ENCODE measurements at places on chromosomes 5 and 9.

DNA sequence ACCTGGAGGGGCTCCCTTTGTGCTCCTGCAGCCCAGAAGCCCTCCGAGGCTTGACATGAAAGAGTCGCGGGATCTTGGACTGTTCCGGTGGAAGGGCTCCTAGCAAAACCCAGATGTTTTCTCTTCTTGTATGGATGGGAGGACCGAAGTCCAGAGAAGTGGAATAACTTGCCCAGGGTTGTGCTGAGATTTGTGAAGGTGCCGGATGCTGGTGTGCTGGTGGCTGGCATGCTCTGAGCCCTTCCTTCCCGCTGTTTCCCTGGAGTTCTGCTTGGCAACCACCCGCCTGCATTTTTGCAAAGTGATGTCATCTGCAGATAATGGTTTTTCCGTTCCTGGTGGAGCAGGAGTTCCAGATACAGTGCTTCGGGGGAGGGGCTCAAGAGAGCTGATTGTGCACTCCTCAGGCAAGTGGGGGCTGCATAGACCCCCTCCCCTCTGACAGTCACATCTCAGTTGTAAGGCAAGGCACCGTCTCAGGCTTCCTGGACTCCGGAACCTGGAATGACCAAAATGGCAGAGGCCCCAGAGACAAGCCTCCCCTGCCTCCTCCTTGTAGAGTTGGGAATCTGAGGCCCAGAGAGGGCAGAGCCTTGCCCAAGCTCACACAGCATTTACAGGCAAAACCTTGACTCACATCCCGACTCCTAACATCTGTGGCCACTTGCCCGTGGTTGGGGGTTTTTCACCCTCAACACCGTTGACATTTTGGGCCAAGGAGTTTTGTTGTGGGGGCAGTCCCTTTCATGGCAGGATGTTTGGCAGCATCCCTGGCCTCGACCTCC lies 157.0 kb downstream of the RGS3 start:
- H3K27ac ChIP-seq = no peak overlapping the region
- DNase-seq = no peak
- no peaks in the 10 kb centered on the region for H3K36me3 ChIP-seq
- no peaks in the 10 kb centered on the region for H3K4me1 ChIP-seq
- H3K4me3 ChIP-seq = no peak overlapping the region
- H3K27me3 ChIP-seq = no peaks in the 10 kb centered on the region

GRCh38 chr5:127922603-127923002 lies 161.0 kb upstream of the SLC12A2 start:
- no peak overlapping the region for H3K4me3 ChIP-seq
- H3K27me3 ChIP-seq = no peaks in the 10 kb centered on the region
- H3K36me3 ChIP-seq = no peaks in the 10 kb centered on the region
- no peak overlapping the region for H3K27ac ChIP-seq
- H3K4me1 ChIP-seq = no peaks in the 10 kb centered on the region

DNA sequence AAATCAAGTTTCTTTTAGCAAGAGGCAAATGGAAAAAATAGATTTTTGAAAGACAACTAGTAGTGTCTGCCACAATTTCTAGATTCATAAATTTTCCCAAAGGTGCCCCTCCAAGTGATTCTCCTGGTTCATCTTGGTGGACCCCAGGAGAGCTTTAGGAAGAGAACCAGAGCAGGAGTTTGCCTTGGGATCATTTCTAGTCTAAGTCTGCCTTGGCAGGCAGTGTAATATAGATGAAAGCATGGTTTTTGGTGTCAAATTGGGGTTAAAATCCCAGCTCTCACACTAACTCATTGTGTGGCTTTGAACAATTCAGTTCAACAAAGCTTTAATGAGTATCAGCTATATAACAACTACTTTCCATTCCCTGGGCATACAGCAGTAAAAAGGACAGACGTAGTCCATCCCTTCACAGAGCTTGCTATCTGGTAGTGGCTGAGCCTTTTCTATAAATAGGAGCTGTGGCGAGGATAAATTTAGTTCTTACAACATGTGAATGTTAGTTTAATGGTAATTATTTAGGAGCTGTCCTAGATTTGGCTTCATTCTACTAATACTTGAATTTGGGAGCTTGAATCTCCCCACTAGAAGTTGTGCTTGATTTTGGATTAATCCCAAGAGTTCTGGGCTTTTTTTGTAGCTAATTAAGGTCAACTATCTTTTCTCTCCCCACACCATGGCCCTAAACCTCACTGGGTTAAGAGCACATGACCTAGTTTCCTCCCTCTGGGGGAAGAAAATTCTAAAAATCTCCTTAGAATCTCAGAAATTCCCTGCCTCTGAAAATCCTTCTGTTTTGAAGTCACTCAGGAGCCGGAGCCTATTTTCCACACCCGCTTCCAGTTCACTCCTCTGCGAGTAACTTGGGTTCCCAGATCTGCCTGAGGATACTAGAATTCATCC lies 197.8 kb downstream of the PCSK1 start:
- H3K36me3 ChIP-seq = no peaks in the 10 kb centered on the region
- no peaks in the 10 kb centered on the region for H3K27me3 ChIP-seq
- no peak for DNase-seq
- H3K4me3 ChIP-seq = no peak overlapping the region
- H3K27ac ChIP-seq = no peak overlapping the region

- H3K27me3 ChIP-seq = no peaks in the 10 kb centered on the region
- no peak overlapping the region for H3K4me3 ChIP-seq
- no peaks in the 10 kb centered on the region for H3K4me1 ChIP-seq
- H3K27ac ChIP-seq = no peak overlapping the region
Measured at GRCh38 chr9:132752877-132753592, 82.8 kb downstream of the GTF3C4 start.

- H3K36me3 ChIP-seq = peaks cover 62% of the 10 kb centered on the region
- DNase-seq = no peak
- H3K27me3 ChIP-seq = no peaks in the 10 kb centered on the region
Measured at GRCh38 chr5:69105996-69106906, 12.4 kb downstream of the SLC30A5 start.

DNA sequence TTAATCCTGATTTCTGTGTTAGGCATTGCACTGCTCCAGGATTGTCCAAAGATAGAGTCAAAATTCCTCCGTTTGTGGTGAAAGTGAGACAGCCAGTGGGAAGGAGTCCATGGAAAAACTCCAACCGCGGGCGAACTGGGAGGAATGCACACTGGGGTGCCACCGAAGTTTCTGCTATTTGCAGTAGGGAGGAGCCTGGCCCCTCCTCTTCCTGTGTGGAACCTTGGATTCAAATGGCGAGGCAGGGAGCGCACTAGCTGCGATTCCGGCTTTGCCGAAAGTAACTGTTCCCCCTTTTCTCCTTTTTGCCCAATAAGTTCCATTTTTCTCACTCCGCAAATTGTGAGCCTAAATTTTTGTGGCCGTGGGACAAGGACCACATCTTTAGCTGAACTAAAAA lies 9.3 kb downstream of the BAAT start:
- no peaks in the 10 kb centered on the region for H3K36me3 ChIP-seq
- H3K4me1 ChIP-seq = no peaks in the 10 kb centered on the region
- H3K27me3 ChIP-seq = peaks cover 3% of the 10 kb centered on the region
- no peak overlapping the region for H3K27ac ChIP-seq
- DNase-seq = no peak

GRCh38 chr9:91116711-91117110 lies 245.0 kb downstream of the AUH start:
- H3K27me3 ChIP-seq = no peaks in the 10 kb centered on the region
- H3K27ac ChIP-seq = no peak overlapping the region
- peaks cover 2% of the 10 kb centered on the region for H3K4me1 ChIP-seq
- H3K36me3 ChIP-seq = no peaks in the 10 kb centered on the region

DNA sequence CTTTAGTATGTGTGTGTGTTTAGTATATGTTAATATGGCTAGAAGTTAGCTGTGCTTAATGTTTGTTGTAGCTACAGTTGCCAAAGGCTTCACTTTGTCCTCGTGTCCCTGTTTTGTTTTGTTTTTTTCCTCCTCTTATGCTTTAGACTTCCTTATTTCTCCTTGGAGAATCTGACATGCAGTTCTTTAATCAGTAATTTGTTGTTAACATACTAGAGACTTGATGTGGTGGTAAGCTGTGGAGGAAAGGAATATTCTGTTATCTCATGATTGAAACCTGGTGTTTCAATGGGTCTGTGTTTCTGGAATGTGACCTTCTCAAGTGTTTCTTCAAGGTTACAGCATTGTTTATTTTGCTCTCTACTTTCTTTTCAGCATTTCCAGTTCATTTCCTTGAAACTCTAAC lies 515.6 kb upstream of the ST8SIA4 start:
- DNase-seq = no peak
- no peaks in the 10 kb centered on the region for H3K36me3 ChIP-seq
- no peaks in the 10 kb centered on the region for H3K4me1 ChIP-seq
- H3K4me3 ChIP-seq = no peak overlapping the region
- no peak overlapping the region for H3K27ac ChIP-seq

GRCh38 chr9:6917162-6917561 lies 159.4 kb downstream of the KDM4C start:
- H3K4me3 ChIP-seq = no peak overlapping the region
- H3K4me1 ChIP-seq = no peaks in the 10 kb centered on the region

DNA sequence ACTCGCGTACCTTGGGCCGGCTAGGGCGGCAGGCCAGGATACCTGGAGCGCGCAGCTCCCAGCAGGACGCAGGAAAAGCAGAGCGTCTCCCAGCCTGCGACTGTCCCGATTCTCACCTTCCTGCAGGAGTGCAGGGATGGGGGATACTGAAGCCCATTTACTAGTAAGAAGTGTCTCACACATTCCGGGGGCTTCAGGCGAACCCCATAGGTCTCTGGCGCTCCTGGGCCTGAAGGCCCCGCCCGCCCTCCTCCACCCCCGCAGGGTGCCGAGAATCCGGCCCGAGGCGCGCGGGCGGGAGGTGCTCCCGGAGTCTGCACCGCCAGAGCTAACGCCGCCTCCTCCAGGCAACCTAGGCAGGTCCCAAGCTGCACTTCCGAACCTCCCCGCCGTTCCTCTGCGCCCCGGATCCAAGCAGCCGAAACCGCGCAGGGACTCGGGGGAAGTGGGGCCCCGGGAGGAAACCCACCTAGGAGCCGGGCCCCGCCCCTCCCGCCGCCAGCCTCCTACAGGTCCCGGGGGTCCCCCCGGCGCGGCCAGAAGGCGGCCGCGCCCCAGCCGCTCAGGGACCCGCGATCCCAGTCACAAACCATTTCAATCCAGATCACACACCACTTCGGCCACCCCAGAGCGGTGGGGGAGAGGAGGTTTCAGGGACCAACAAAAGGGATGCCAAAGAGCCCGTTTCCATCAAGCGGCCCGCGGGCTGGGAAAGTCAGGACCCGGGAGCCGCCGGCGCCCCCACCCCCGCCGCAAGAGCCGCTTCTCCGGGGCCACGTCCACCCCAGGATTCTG lies 1.2 kb downstream of the ROR2 start:
- no peak overlapping the region for H3K4me3 ChIP-seq
- H3K27ac ChIP-seq = no peak overlapping the region
- no peak for DNase-seq
- H3K36me3 ChIP-seq = no peaks in the 10 kb centered on the region
- no peaks in the 10 kb centered on the region for H3K4me1 ChIP-seq

DNA sequence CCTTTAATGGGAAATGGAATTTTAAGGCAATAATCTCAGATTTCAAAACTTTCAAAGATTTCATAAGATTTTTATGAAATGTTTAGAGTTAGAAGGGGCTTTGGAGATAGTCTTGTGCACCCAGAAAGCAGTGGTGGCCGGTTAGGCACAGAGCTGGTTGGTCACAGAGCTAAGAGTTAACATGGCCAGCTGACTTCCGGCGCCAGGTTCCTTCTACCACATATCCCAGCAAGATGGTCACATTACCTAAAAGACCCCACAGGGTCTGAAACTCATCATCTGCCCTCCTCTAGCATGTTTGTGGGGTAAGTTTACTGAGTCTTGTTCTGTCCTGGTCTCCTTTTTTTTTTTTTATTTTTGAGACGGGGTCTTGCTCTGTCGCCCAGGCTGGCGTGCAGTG lies 19.3 kb downstream of the QRFP start:
- H3K4me3 ChIP-seq = no peak overlapping the region
- no peak for DNase-seq
- no peaks in the 10 kb centered on the region for H3K4me1 ChIP-seq
- peaks cover 68% of the 10 kb centered on the region for H3K36me3 ChIP-seq
- no peak overlapping the region for H3K27ac ChIP-seq

DNA sequence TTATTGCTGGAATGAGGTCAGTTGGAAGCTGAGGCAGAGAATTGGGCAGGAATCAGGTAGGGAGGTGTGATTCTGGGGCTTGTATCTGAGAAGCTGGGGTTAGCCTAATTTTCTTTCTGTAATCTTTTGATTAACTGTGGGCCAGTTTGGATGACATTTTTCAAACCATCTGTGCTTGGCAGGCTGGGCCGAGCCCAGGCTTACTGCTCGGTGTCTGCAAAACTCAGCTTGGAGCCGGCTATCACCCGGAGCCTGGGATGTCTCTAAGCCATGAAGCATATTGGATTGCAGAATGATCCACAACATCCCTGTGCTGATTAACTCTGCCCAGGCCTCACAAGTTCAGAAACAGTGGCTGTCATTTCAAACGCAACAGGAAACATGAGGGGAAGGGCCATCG lies 26.5 kb downstream of the KCNMB1 start:
- no peaks in the 10 kb centered on the region for H3K4me1 ChIP-seq
- no peaks in the 10 kb centered on the region for H3K27me3 ChIP-seq
- H3K36me3 ChIP-seq = no peaks in the 10 kb centered on the region
- H3K4me3 ChIP-seq = no peak overlapping the region

DNA sequence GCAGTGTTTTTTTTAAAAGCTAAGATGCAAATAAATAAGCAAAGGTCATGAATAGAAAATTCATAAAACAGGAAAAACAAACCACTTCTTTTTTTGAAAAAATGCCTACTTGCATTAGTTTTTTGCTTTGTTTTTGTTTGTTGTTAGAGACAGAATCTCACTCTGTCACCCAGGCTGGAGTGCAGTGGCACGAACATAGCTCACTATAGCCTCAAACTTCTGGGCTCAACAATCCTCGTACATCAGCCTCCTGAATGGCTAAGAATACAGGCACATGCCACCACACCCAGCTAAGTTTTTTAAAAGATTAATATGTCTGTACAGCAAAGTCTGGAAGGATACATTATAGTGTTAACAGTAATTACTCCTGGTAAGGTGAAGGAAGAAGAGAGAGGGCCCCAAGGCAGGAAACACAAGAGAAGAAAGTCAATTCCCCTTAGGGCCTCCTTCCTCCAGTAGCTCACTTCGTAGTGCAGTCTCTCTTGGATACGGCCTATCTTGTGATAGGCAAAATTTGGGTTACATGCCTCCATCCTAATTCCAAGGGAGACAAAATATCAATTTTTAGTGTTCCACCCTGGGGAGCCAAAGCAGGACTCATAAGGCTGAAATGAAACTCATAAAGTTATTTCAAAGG lies 15.3 kb downstream of the FAM169A start:
- no peaks in the 10 kb centered on the region for H3K27me3 ChIP-seq
- no peak overlapping the region for H3K4me3 ChIP-seq
- no peak overlapping the region for H3K27ac ChIP-seq
- H3K36me3 ChIP-seq = no peaks in the 10 kb centered on the region
- DNase-seq = no peak
- H3K4me1 ChIP-seq = no peaks in the 10 kb centered on the region

- no peak overlapping the region for H3K4me3 ChIP-seq
- H3K27me3 ChIP-seq = no peaks in the 10 kb centered on the region
- H3K27ac ChIP-seq = no peak overlapping the region
Measured at GRCh38 chr9:89951675-89952074, 346.9 kb downstream of the GADD45G start.

GRCh38 chr5:87198010-87198409 lies 69.7 kb upstream of the RASA1 start:
- DNase-seq = no peak
- H3K27ac ChIP-seq = no peak overlapping the region
- no peaks in the 10 kb centered on the region for H3K36me3 ChIP-seq
